ENCODE measurements at places on chromosomes 6 and 20.

DNA sequence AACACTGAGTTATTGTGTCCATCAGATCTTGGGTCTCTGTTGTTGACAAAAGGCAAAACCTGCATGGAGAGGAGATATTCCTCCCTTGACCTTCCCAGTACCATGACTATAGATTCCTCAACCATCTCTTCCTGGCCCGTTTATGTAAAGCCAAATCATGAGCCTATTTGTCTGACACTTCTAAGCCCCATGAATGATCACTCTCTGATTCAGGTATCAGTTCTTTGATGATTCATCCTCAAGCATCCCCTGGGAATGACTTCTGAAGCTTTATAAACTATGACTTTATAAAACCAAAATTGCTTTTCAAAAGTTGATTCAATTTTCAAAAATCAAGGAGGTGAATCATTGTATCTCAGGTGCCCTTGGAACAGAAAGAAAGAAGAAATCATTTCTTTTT lies 78.7 kb upstream of the LOC128125822 start:
- DNase-seq: no peak

DNA sequence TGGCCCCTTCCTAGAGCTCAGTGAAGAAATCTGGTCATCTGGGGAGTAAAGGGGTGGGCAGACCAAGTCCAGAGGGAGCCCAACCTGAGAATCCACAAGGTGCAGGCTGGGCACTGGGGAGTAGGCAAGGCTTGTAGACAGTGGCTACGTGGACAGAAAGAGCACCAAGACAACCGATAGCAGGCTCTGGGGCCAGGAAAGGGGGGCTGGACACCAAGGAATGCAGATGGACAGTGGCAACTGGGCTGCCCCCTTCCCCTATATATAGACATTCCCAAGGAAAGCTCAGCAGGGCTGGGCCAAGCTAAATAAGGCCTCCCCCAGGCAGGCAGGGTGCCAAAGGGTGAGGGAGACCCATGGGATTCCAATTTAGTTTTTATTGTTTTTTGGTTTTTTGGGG lies 1.5 kb upstream of the TNNC2 start:
- no peak for DNase-seq

DNA sequence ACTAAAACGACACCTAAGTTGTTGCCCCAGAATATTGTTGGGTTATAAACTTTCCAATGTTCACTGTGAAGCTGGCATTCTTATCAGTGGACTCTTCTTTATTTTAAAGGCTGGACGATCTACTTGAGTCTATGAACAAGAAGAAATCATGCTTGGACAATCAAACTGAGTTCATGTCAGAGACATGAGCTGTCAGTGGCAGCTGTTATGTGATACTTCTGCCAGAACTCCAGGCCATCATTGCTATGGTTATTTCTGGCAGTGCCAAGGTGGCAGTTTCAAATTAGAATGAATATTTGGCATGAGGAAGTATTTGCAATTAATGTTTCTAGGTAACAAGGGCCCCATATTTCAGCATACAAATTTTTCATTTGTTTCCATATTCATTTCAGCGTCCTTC lies 417.3 kb downstream of the LMBRD1 start:
- no peak for DNase-seq

- DNase-seq: no peak
These were observed 24.8 kb downstream of the RNF146 start for GRCh38 chr6:127291495-127291894.

GRCh38 chr20:40275738-40276137 lies 413.3 kb downstream of the MAFB start:
- no peak for DNase-seq
